ENCODE measurements at places on chromosomes 3 and 15.

- DNase-seq: no peak
These were observed 20.2 kb downstream of the ITGA11 start for GRCh38 chr15:68411735-68412134.

DNA sequence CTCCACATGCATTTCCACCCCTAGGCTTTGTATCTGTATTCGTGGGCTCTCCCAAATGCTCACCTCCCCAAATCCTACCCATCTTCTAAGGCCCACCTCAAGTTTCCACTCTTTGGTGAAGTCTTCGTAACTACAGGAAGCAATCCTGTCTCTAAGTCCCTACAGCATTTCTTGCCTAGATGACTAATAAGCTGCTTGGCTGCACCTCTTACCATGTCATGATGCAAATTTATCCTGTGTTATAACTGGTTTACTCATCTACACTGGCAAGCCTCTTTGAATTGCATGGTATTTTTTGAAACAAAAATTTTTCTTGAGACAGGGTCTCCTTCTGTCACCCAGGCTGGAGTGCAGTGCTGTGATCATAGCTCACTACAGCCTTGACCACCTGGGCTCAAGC, 73.3 kb downstream of the SETMAR start:
- no peak for DNase-seq

DNA sequence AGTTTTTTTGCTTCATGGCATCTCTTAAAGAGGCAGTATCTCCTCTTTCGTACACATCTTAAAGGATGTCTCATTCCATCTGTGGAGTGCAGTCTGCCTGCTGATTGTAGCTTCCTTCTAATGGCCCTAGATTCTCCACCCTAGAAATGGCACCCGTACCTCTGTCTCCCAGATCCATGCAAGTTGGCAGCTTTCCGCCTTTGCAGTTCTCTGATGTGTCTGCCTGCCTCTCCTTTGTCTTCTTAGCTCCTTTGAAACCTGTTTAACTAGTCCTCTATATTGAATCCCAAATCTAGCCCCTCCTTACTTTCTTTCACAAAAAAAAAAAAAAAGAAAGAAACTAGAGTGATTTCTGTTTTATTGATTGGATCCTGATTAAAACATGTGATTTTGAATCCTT, 1025.0 kb downstream of the ZPLD1 start:
- DNase-seq: no peak

- DNase-seq: peak; percentile 82
These were observed 301.8 kb upstream of the MCTP2 start for GRCh38 chr15:93929375-93930094.

DNA sequence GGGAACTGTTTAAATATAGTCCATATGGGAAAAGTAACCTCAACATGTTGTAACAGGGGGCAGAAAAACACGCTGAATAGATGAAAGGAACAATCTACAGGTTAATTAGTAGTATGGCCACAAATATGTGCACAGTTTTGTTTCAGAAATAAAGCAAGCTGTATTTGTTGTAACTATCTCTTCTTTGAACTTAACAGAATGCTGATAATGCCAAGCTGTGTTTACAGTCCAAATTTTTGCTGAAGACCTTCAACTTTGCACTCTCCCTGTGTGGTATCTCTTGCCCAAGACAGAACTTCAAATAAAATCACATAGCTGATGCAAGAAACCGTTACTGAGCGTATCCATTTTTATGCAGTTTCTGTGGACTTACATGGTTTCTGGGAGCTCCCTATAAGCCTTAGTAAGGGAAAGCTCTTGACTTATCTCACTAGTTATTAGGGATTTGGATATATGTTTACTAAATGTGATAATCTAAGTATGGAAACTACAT, 425.4 kb upstream of the TPRG1 start:
- no peak for DNase-seq

DNA sequence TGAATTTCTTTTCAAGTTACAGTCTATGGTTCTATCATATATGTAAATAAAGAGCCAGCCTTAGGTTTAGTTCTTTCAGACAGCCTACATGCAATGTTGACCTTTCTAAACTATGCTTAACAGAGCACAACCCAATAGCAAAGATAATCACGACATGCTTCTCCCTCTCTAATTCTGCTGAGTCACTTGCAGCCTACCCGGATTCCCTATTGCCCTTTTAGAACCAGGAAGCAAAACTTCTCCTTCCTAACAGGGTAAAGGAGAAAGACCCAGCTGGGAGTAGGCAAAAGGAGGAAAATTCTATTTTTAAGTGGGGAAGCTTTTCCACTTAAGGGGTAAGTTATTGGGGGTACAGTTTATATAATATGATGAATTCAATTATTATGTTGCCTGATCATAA, 79.3 kb downstream of the SLC7A14 start:
- DNase-seq: peak; percentile 18

- DNase-seq: no peak
These were observed 645.6 kb upstream of the CBLB start for GRCh38 chr3:106514431-106514830.

GRCh38 chr3:30551266-30551665, 55.1 kb upstream of the TGFBR2 start:
- DNase-seq: no peak

- DNase-seq: no peak
These were observed 26.4 kb upstream of the KLF13 start for GRCh38 chr15:31300208-31300661.

GRCh38 chr15:64019764-64020163, 26.5 kb downstream of the DAPK2 start:
- no peak for DNase-seq

DNA sequence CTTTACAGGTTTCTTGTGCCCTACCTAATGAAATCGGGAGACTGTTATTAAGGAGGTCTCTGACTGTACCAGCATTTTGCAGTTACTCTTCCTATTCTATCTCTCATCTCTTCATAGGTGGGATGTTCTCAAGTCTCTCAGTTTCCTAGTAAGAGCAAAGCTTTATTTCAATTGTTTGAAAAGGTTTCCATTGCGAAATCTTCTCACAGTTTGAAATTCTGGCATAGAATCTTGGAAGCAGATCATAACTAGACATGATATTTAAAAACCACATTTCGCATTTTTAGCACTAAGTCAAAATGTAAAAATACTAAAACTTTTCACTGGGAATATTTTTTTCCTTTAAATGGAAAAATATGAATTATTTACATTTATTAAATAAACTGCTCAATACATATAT, 1311.4 kb downstream of the ROBO2 start:
- no peak for DNase-seq

Data from AG04450 (cell line).